ENCODE measurements at places on chromosomes 5 and 9.

- no peak for DNase-seq
These were observed 39.8 kb upstream of the ACO1 start for GRCh38 chr9:32344551-32345182.

DNA sequence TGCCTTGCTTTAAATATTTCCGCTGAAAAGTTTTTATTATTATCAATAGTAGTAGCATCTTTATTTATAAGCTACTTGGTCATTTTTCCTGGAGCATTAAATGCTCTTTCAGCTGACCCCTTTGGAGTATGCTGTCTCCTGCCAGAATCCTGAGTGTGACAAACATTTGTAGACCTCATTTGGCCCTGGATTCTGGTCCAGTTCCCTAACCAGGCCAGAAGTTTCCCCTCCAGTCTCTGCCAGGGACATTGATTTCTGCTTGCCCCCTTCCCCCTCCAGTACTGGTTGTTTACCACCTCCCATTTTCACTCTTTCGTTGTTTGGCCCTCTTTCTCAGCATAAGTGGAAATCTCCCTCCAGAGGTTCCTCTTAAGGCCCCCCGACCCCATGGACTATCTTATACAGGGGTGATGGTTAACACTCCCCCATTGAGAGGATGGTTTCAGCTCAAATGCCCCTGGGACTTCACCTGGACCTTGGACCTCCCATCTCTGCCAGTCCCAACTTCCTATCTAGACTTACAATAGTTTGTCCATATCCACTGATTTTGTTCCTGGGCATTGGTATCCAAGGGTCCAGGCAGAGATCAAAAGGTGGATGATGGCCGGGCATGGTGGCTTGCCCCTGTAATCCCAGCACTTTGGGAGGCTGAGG is 24.6 kb upstream of the COL27A1 start:
- no peak for DNase-seq

DNA sequence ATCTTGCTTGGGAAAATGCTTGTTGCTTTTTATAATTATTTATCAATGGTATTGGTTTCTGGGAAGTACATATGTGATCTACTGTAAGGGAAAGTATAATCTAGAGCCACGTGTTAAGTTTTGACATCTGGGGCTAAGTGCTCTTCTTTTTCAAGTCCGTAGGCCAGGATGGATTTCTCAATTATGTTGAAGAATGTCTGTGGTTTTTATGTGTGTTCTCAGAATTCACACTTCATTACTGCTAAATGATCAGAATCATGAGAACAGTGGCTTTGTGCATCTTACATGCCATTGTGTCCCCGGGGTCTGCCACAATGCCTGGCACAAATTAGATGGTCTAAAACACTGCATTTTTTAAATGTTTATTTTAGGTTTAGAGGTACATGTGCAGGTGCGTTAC is 14.5 kb upstream of the AUH start:
- no peak for DNase-seq

DNA sequence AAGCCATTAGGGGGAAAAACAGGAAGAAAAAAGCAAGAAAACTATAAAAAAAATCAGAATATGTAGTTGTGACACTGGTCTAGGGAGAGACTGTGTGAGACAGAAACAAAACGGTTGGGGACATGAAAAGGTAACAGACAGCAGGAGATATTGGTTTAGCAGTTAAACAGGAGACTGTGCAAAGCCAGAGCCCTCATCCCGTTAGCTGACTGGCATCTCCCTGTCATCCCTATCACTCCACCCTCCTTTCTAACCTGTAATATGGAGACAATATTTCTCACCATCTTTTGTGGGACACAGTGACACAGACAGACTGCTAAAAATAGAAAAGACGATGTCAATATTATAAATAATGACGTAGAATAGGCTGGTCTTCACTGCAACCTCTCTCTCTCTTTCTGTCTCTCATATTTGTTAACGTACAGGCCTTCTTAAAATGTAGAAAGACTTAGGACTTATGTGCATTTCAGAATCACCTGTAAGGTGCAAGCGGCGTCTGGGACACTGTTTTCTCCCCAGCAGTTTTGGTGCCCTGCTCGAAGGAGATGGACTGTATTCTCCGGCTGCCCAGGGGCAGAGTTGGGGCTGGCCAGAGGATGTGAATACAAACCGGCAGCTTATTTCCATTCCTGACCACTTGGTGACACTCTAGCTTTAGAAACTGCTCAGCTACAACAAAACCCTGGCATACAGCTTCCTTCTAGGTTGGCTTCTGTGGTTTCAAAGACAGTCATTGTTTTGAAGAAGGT is 190.6 kb downstream of the MAT2B start:
- DNase-seq: no peak

- no peak for DNase-seq
These were observed 144.2 kb upstream of the EPB41L4A start for GRCh38 chr5:112563169-112563826.

DNA sequence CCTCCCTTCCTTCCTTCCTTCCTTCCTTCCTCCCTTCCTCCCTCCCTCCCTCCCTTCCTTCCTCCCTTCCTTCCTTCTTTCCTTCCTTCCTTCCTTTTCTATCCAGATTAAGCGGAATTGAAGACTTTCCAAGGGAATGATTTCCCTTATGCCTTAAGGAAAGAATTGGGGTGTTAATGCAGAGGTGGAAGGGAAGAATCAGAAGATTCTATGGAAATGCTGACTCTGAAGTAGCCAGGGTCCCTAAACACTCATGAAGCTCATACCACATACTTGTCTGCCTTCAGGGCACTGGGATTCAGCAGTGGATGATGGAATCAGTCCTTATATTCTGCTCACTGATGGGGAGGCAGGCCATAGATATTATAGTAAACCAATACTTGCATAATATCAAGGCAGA is 48.2 kb downstream of the TNC start:
- no peak for DNase-seq

GRCh38 chr5:175750511-175750931 is 92.7 kb downstream of the HRH2 start:
- no peak for DNase-seq

- no peak for DNase-seq
These were observed 1.6 kb downstream of the FSTL4 start for GRCh38 chr5:133610489-133611356.

DNA sequence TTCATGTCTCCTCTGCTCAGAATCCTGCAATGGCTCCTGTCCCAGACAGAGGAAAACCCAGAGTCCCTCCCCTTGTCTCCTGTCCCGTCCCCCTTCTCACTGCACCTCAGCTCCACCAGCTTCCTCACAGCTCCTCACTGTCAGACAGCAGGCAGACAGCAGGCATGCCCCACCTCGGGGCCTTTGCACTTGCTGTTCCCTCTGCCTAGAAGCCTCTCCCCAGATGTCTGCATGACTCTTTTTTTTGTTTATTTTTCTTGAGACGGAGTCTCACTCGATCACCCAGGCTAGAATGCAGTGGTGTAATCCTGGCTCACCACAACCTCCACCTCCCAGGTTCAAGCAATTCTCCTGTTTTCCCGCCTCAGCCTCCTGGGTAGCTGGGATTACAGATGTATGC is 8.8 kb upstream of the SLC6A7 start:
- no peak for DNase-seq

DNA sequence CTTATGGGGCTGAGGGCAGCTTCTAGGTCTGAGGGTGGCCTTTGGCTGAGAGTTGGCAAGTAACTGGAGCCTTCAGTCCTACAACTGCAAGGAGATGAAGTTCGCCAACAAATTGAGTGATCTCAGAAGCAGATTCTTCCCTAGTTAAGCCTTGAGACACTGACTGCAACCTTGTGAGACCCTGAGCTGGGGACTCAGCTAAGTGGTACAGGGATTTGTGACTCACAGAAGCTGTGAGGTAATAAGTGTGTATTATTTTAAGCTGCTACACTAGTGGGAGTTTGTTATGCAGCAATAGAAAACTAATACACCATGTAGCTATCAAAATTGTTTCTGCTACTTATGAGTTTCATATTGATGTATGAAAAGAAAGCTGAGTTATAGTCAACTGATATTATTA is 279.2 kb downstream of the PIK3R1 start:
- no peak for DNase-seq

- no peak for DNase-seq
These were observed 31.1 kb downstream of the PTPA start for GRCh38 chr9:129142138-129142935.

GRCh38 chr5:11384441-11385250 is 519.6 kb downstream of the CTNND2 start:
- DNase-seq: no peak

- no peak for DNase-seq
These were observed 58.2 kb upstream of the PRR16 start for GRCh38 chr5:120405923-120406322.

DNA sequence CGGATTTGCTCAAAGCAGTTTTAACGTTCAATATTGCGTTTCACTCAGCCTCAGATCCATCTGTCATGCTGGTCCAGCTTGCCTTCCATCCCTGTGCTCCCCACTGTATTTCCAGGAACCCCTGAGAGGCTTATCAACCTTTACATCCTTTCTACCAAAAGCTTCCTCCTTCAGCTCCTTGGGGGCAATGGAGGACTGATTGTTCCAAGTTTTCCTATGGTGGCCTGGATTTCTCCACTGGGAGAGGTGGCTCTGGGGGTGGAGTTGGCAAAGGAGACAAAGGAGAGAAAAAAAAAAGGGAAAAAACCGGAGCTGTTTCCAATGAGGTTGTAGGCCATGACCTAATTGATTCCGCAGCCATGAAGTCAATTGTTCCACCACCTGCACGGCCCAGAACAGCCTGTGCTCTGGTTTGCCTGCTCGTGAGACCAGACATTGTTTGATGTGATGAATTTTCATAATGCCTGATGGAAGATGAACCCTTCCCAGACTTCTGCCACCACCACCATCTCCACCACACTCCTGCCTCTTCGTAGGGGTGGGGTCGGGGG is 54.1 kb downstream of the ABLIM3 start:
- DNase-seq: no peak

DNA sequence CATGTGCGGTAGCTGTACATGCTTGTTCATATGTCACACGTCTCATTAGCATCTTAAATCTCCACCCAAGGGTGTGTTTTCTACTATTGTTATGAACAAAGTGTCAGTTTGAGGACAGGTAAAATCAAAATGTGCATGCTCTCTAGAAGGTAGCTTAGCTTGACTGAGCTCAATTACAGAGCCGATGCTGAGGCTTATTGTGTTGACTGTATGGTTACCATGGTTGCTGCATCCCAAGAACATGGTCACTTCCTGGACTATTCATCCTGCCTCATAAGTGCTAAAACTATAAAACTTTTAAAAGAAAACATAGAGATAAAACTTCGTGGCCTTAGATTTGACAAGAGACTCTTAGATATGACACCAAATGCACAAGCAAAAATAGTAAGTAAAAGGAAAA is 426.1 kb upstream of the CTNND2 start:
- DNase-seq: no peak

DNA sequence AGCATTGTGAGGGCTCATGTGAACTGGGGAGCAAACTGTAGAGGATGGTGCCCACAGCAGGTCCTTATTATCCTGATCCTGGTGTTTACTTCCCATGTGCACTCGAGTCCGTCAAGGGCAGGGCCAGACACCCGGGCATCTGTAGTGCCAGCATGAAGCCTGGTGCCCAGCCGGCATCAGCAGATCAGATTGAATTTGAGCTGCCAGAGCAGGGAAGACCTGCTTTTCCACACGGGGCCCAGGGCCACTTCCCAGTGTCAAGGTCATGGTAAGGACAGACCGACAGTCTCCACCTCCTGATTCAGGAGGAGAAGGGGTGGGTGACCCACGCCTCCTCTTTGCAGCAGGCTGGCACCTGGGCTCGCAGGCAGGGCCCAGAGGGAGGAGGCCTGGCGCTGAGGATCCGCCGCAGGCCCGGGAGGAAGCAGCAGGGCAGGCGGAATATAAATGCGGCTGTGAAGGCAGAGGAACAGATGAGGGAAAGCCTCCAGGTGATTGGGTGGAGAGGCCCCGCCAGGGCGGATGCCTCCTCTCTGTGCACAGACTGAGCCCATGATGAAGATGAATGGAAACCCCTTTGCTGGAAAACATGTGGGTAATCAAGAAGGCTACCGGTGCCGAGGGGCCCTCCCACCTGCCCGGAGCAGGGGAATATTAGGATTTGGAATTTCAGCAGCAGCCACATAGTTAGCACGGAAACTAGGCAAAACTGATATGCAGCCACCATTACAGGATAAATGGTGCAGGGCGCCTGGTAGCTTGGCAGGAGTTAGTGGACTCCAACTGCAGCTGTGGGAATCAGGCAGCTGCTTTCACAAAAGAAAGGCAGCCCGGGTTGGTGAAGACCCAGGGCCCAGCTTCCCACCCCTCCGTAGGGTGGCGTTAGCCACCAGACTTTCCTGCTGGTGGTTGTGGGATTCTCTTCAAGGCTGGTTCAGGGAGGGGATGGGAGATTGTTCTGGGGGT is 114.9 kb downstream of the GAPVD1 start:
- no peak for DNase-seq

- DNase-seq: no peak
These were observed 61.7 kb downstream of the SH3TC2 start for GRCh38 chr5:149001162-149001561.

DNA sequence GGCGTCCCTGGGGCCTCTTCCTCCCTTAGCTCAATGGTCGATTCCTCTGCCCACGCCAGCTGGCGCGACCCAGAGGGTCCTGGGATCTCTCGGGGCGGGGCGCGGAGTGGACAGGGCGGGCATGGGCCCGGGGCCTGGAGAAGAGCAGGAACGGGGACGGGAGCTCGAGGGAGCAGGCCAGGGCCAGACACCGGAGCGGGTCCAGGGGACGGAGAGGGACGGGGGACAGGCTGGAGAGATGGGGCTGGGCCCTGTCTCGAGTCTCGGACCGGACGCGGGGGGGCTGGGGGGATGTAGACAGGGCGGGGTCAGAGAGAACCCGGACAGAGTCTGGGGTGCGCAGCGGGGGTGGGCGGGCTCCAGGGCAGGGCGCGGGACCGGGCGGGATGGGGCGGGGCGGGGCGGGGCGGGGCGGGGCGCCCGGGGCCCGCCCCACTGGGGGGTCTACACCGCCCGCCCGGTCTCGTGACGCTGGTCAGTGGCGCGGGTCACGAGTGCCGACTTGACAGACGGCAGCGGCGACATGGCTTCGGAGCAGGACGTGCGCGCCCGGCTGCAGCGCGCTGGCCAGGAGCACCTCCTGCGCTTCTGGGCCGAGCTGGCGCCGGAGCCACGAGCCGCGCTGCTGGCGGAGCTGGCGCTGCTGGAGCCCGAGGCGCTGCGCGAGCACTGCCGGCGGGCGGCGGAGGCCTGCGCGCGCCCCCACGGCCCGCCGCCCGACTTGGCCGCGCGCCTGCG is at the start of gene UAP1L1:
TSS of gene UAP1L1 (plus strand) at position 508 of the 738 bp plus-strand sequence. CDS start at position 524, 16 bp downstream.
- DNase-seq: peak; percentile 48

GRCh38 chr5:55104036-55104772 is 1.8 kb downstream of the GZMA start:
- DNase-seq: no peak

DNA sequence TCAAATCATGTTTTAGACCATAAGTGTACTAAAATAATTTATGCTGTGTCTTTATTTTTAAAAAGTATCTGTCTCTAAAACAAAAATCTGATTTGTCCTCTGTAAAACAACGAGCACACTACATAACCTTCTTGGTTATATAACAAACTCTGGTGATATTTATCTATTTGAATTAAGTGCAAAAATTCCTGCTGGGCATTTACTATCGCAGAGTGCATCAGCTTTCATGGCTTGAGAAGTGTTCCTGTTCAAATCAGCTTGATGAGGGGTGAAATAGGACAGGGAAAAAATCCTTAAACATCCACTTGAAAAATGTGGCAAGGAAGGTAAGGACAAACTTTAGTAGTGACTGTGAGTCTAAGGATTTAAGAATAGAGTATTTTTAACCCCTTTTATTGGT is 65.3 kb downstream of the PRR16 start:
- DNase-seq: no peak
